ENCODE measurements at places on chromosomes 2 and 18. TPM values are rescaled to one million over a fixed set of nuclear protein-coding genes. Genes with fewer than 3 reads are reported as not detected.

DNA sequence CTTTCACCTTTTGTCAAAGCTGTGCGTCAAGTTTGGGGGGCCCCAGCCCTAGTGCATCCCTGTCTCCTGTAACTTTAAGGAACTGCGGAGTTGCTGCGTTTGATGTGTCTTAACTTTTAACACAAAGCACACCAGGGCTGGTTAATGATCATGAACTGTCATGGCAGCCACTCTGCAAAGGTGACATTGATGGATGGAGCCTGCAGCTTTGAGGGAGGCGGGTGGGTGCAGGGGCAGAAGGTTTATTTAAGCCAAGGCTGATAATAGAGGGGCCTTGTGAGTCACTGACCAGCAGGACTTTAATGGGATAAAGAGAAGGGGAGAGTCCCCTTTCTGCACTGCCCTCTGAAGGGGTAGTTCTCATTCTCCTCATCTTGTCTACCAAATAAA, 190.2 kb upstream of the GATA6 start:
- DNase-seq = no peak

GRCh38 chr18:13022644-13023043, 31.5 kb downstream of the CEP192 start:
- no peak for DNase-seq

Gene HOXD13
- 0.07 TPM for total RNA-seq

DNA sequence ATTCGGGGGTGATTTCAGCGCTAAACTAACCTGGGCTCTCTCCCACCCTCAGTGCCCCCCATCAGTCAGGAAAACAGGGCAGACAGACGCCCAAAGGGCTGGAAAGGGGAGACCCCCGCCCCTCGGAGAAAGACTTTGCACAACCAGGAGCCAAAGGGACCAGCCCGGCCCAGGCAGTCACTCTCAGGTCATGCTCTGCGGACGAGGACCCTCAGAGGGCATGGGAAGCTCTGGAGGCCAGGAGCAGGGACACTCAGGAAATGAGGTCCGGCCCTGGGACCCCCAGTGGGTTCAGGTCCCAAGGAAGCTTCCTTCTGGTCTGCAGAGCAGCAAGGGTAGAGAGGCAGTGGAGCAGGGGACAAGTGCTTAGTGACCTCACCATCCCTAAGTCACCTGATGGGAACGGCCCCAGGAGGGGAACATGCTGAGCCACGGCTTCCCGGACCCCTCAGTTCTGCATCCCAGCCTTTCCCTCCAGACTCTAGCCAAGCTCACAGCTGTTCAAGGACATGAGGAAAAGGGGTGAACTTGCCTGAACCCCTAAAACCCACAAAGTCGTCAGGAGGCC, 88.0 kb upstream of the GPC1 start:
- peak; percentile 47 for DNase-seq

DNA sequence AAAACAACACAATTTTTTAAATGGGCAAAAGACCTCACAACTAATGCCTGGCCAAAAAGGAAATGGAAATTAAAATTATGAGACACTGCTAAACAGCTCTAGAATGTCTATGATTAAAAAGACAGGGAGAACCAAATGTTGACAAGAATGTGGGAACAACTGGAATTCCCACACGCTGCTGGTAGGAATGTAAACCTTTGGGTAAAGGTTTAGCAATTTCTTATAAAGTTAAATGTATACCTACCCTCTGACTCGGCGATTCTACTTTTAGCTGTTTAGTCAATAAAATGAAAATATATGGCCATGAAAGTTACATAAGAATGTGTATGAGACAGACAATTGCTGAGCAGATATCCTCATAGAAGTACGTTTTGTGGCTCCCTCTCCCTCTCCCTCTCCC, 60.9 kb downstream of the ATF2 start:
- no peak for DNase-seq

Gene CRYBA2
- total RNA-seq = not detected
